ENCODE measurements at places on chromosomes 3 and 15. TPM values are rescaled to one million over a fixed set of nuclear protein-coding genes. Genes with fewer than 3 reads are reported as not detected.

Gene OSTN
- total RNA-seq: not detected

Gene CSK
- 18.7 TPM for total RNA-seq

DNA sequence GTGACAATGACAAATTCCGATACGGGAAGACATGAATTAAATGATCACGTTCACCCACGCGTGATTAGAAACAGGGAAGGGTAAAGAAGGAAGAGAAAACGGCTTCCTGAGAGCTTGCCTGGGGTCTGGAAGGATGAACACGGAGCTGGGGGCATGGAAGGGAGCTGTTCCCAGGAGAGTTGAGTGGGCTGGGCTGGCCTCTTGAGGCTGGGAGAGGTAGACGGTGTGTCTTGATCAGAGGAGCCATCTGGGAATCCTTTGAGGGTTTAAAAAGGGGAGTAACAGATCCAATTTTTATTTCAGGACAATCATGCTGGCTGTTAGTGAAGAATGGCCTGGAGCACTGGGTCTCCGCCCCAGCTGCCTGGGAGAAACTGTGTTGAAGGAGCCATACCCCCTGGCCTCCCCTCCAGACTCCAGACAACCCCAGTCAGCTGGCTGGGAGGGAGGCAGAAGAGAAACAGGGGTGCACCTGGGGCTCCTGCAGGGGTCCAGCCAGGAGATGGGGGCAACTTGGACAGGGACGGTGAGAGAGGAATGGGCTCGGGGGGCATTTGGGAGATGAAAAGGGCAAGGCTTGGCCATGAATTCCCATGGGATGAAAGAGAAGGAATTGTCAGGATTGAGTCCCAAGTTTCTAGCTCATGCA, 53.6 kb upstream of the CGNL1 start:
- no peak for DNase-seq
- H3K4me1 ChIP-seq: no peaks in the 10 kb centered on the region
- no peaks in the 10 kb centered on the region for H3K27me3 ChIP-seq
- H3K36me3 ChIP-seq: no peaks in the 10 kb centered on the region
- H3K27ac ChIP-seq: peak overlapping the region; percentile 74

Gene SPTSSB
- total RNA-seq: 0.16 TPM

DNA sequence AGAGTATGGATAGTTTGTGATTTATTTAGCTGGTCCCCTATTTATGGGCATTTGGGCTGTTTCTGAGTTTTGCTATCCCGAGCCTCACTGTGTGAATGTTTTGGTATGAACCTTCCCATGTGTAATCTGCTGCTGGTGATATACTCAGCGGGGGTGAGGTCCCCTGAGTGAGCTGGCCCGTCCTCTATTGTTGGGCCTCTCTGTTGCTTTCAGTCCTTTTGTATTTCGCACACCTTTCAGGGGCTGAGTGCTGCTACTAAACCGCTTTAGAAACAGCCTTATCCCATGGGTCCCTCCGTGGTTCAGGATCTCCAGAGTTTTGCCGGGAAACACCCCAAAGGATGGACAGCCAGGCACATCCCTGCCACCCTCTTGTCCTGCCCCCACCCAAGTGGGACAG, 94.5 kb downstream of the WNT7A start:
- no peaks in the 10 kb centered on the region for H3K27me3 ChIP-seq
- no peak for DNase-seq
- H3K4me1 ChIP-seq: no peaks in the 10 kb centered on the region
- no peak overlapping the region for H3K4me3 ChIP-seq
- no peak overlapping the region for H3K27ac ChIP-seq

DNA sequence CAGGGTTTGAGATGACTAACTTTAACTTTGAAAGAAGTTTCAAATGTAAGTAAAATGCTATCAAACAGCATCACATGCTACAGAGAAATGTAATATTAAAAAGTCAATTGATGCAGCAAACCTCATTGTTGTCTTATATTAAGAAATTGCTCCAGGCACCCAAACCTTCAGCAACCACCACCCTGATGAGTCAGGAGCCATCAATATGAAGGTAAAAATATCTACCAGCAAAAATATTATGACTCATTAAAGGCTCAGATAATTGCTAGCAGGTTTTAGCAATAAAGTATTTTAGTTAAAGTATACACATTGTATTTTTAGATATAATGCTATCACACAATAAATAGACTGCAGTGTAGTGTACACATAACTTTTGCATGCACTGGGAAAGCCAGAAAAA, 746.3 kb downstream of the ZPLD1 start:
- no peak overlapping the region for H3K27ac ChIP-seq
- H3K4me3 ChIP-seq: no peak overlapping the region
- no peak for DNase-seq
- H3K4me1 ChIP-seq: no peaks in the 10 kb centered on the region
- H3K27me3 ChIP-seq: no peaks in the 10 kb centered on the region
- H3K36me3 ChIP-seq: no peaks in the 10 kb centered on the region

GRCh38 chr3:42133500-42134298, 42.5 kb downstream of the TRAK1 start:
- peaks cover 6% of the 10 kb centered on the region for H3K4me1 ChIP-seq
- no peaks in the 10 kb centered on the region for H3K27me3 ChIP-seq
- no peaks in the 10 kb centered on the region for H3K36me3 ChIP-seq
- no peak overlapping the region for H3K27ac ChIP-seq
- no peak overlapping the region for H3K4me3 ChIP-seq

DNA sequence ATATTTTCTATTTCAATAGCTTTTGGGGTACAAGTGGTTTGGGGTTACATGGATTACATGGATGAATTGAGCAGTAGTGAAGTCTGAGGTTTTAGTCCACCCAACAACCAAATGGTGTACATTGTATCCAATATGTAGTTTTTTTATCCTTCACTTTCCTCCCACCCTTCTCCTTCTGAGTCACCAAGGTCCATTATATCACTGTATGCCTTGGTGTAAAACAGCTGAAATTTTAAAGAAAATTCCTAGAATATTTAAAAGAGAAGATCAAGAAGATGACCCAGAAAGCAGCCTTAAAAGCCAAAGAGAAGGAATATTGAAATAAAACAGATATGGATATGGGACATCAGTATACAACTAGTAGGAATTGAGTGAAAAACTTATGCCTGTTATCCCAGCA, 204.2 kb upstream of the COL8A1 start:
- DNase-seq: no peak
- no peaks in the 10 kb centered on the region for H3K4me1 ChIP-seq
- H3K27ac ChIP-seq: no peak overlapping the region
- H3K4me3 ChIP-seq: no peak overlapping the region
- no peaks in the 10 kb centered on the region for H3K27me3 ChIP-seq

DNA sequence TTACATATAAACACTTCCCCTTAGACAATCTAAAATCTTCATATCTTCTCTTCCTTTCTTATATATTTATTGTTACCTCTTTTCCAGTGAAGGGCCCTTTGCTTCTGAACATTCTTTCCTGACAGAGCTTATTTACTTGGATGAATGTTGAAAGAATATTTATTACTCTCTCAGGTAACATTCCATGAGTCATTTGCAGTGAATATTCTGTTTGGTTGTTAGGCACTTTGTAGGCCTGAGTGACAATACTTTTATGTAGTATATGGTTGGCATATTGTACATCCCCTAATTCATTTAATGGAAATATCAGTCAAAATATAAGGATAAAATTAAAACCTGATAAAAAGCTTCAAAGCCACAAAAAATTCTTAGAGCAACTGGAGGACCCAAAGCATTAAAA, 260.9 kb upstream of the KCNMB2 start:
- H3K27me3 ChIP-seq: no peaks in the 10 kb centered on the region
- H3K4me3 ChIP-seq: no peak overlapping the region
- H3K36me3 ChIP-seq: no peaks in the 10 kb centered on the region
- no peak overlapping the region for H3K27ac ChIP-seq
- DNase-seq: no peak

Gene GP5
- not detected for total RNA-seq

Gene PCYT1A
- total RNA-seq: 92.0 TPM

DNA sequence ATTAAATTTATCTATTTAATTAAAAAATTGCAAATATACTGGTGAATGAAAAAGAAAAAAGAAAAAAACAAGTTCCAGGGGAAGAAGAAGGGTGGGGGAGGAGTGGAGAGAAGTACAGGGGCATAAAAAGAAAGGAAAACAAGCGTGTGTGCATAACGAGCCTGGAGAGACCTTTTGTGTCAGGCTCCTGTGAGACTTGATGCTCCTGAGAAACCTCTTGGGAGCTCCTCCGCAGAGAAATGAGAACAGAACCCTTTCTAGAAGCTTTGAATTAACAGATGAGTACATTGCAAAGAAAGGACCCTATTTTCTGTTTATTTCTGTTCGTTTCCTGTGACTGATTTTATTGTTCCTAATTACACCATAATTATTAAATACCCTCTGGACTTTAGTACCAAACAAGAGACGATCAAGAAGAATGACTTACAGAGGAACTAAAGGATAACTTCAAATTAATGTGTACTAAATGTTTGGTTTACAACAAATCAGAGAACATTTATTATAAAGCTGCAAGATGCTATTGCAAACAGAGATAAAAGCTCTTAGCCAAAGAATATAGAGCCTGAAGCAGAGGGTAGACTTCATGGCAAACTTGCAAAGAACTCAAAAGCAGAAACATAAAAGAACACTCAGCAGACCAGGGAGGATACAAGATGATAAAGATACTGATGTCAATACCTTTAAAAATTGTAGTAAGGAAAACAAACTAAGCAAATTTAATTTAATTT, 74.7 kb downstream of the DPPA2 start:
- H3K27ac ChIP-seq: no peak overlapping the region
- H3K4me1 ChIP-seq: no peaks in the 10 kb centered on the region
- H3K4me3 ChIP-seq: no peak overlapping the region

Gene WDR93
- 1.0 TPM for total RNA-seq

Gene SLC7A14
- 0.15 TPM for total RNA-seq

DNA sequence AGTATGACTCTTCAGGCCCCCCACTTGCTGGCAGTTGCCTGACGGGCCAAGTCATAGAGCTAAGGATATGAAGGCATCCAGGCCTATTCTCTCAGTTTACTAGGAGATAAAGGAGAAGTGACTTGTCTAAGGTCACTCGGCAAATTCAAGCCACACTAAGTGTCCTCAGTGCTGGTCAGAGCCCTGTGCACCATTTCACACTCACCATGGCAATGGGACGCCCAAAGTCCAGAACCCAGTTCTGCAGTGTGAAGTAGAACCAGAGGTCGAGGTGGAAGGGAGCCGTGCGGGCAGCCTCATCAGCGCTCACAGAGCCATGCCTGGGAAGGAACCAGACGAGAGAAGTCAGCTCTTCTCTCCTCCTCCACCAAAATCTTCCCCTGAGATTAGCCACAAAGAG, 11.2 kb downstream of the CLN6 start:
- H3K27me3 ChIP-seq: no peaks in the 10 kb centered on the region
- DNase-seq: no peak
- no peaks in the 10 kb centered on the region for H3K36me3 ChIP-seq
- H3K4me1 ChIP-seq: no peaks in the 10 kb centered on the region
- no peak overlapping the region for H3K4me3 ChIP-seq
- H3K27ac ChIP-seq: no peak overlapping the region

- no peak for DNase-seq
- peaks cover 5% of the 10 kb centered on the region for H3K4me1 ChIP-seq
- no peaks in the 10 kb centered on the region for H3K36me3 ChIP-seq
Observed at GRCh38 chr3:52072020-52072419, 15.6 kb upstream of the DUSP7 start.

GRCh38 chr15:38088971-38089370, 154.5 kb downstream of the TMCO5A start:
- no peak overlapping the region for H3K4me3 ChIP-seq
- H3K27ac ChIP-seq: no peak overlapping the region
- no peak for DNase-seq
- H3K27me3 ChIP-seq: no peaks in the 10 kb centered on the region
- H3K4me1 ChIP-seq: no peaks in the 10 kb centered on the region

Gene NPAP1
- total RNA-seq: not detected

- no peaks in the 10 kb centered on the region for H3K36me3 ChIP-seq
- no peaks in the 10 kb centered on the region for H3K27me3 ChIP-seq
- no peak for DNase-seq
- no peak overlapping the region for H3K4me3 ChIP-seq
Observed at GRCh38 chr3:42123824-42124658, 32.9 kb downstream of the TRAK1 start.

DNA sequence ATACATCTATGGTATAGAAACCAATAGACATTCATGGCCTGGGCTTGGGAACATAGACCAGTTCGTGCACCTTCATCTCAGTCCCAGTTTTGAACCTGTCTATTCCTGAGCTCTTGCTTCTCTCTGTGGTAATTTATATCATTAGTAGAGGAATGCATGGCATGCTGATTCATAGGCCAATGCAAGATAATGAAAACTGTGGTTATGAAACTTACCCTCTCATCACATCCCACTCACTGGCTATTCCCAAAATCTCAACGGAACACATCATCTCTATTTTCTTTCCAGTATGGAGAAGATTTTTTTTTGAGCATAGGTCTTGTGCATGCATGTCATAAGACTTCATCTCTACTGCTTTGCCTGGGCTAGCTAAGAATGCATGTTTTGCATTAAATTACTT, 18.7 kb upstream of the P2RY12 start:
- H3K4me1 ChIP-seq: no peaks in the 10 kb centered on the region
- no peaks in the 10 kb centered on the region for H3K36me3 ChIP-seq
- no peak for DNase-seq
- H3K4me3 ChIP-seq: no peak overlapping the region
- no peaks in the 10 kb centered on the region for H3K27me3 ChIP-seq
- H3K27ac ChIP-seq: no peak overlapping the region

DNA sequence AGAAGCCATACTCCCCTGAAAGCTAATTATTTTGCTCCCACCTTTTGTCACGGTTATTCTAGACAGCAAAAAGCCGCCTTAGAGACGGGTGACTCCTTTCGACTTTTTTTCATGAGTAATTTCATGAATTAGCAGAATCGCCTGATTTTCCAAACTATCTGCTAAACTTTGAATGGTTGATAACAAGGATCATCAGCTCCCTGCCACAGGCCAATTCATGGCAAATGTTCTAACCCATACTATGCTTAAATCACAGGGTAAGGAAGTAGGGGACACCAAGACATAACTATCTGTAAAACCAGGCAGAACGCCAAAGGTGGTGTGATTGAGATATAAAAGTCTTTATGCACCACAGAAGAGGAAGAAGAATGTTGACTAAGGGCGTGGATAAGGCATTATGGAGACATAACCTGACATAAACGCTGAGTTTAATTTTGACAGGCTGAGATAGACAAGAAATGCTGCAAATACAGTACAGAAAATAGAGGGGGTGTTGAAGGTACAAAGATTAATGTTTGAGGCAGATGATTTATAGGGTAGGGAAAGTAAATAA, 891 bp upstream of the DMXL2 start:
- H3K27ac ChIP-seq: no peak overlapping the region
- peak overlapping the region; percentile 89 for H3K4me3 ChIP-seq
- DNase-seq: no peak
- H3K36me3 ChIP-seq: no peaks in the 10 kb centered on the region
